Germinal center (tissue), 1 donor: ENCODE measurements at places on chromosomes 11 and 22.

- no peak for DNase-seq
Observed at GRCh38 chr11:13896981-13897353, 65.6 kb upstream of the SPON1 start.

DNA sequence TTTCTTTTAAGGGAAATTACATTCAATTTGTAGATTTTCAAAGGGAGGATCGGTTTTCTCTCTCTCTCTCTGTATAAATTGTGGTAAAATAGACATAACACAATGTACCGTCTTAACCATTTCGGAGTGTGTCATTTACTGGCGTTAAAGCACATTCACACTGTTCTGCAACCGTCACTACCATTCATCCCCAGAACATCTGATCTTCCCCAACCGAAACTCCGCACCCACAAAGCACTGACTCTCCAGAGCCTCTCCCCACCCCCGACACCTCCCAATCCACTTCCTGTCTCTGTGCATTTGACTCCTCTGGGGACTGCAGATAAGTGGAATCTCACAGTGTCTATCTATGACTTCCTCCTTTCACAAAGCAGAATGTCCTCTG is 15.9 kb upstream of the GRAMD4 start:
- no peak for DNase-seq

DNA sequence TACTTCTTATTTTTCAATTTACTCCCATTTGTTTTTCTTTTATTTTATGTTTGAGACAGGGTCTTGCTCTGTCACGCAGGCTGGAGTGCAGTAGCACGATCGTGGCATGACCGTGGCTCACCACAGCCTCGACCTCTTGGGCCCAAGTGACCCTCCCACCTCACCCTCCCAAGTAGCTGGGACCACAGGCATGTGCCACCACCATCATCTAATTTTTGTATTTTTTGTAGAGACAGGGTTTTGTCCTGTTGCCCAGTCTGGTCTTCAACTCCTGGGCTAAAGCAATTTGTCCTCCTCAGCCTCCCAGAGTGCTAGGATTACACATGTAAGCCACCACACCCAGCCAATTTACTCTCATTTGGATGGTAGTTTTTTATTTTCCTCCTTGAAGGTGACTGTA is 679.3 kb upstream of the CCDC179 start:
- DNase-seq, result no peak

GRCh38 chr22:23754980-23755636 is 883 bp upstream of the VPREB3 start:
- DNase-seq, result peak; percentile 35

DNA sequence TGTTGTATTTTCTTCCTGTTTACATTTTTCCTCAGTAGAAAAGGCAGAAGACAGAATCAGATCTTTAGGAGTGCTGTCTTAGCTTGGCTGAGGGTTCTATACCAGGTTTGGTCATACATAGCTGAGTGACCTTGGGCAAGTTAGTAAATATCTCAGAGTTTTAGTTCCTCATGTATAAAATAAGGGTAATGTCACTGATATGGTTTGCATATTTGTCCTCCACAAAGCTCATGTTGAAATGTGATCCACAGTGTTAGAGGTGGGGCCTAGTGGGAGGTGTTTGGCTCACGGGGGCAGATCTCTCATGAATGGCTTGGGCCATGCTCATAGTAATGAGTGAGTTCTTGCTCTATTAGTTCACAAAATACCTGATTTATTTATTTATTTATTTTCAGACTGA is 7.5 kb upstream of the HTR3A start:
- DNase-seq, result peak; percentile 57

DNA sequence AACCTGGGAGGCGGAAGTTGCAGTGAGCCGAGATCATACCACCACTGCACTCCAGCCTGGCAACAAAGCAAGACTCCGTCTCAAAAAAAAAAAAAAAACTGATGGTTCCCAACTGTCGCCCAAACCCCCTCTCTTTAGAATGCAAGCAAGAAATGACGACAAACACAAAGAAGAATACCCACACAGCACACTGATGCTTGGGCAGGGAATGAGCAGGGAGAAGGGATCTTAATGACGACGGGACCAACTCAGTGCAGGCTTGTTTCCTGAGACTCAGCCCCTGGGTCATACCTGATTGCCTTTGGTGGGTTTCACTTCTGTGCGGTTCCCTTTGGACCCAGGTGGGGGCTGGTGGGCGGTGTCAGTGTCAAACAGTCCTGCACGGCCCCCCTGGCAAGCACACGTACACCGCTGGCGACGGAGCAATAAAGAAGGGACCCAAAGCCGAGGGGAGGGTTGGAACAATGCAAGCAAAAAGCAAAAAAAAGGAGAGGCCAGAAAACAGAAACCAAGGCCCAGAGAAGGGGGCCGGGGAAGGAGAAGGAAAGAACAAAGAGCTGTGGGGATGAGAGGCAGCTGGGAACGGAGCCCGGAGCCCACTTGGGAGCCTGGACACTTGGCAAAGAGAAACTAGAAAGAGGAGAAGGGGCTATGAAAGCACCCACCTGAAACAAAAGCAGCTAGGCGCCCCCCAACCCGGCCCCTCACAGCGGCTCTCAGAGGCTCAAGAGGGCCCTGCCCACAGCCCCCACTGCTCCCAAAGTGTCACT is 99.6 kb downstream of the CELSR1 start:
- DNase-seq, result no peak

GRCh38 chr11:20192641-20193040 is 32.4 kb upstream of the DBX1 start:
- DNase-seq, result no peak

DNA sequence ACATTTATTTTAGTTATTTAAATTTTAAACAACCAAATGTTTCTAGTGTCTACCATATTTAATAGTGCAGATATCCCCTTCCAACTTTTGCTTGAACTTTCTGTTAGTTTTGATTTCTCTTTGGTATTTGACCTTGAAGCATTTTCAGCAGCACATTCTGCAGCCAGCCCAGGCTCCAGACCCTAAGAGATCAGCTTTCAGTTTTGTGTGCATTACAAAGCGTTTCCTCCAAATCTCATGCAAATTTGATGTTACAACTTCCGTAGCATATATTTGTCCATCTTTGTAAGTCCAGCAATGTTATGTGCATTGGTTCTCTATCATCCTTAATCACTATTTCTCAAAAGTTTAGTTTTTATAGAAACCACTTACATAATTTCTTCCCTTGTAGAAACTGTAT is 14.6 kb upstream of the SERGEF start:
- no peak for DNase-seq

GRCh38 chr11:75262436-75262835 is 21.9 kb downstream of the TPBGL start:
- DNase-seq, result no peak

GRCh38 chr11:60377401-60378136 is 763 bp upstream of the MS4A7 start:
- DNase-seq, result peak; percentile 76

- no peak for DNase-seq
Observed at GRCh38 chr11:90700789-90701439, 478.1 kb upstream of the CHORDC1 start.

DNA sequence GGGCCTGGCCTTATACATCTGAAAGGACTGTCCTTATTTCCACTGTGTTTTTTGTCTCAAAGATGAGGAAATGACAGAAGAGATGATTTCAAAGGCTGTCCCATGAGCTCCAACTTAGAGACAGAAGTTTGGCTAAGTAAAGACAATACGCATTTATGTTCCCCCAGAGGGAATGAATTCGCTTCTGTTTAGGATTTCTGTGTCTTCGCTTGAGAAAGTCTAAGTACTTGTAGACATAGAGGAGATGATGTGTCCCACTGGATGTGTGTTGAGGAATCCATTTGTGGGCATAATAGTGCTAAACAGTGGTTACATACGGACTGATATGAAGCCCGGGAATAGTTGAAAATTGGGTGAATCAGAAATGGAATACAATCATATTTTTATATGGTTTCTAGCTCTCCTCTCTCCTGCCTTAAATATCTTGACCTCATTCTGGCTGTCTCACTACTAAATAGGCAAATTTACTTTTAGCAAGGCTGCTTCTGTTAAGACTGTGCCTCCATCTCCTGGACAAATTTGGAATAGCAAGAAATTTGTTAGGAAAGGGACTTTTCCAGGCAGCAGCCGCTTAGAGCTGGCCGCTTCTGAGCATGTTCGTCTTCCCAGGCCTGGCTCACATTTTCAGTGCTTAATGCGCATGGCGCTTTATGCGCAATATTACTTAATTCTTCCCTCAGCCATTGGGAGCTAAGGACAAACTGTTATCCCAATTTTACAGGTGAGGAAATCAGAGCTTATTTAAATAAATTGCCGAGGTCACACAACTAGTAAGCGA is 1.9 kb upstream of the PEX26 start:
- peak; percentile 64 for DNase-seq

GRCh38 chr11:82462608-82463242 is 270.9 kb downstream of the FAM181B start:
- DNase-seq, result no peak

- DNase-seq, result no peak
Observed at GRCh38 chr22:37654563-37655251, 3.8 kb upstream of the PDXP start.

GRCh38 chr11:94148189-94148588 is 19.5 kb downstream of the PANX1 start:
- no peak for DNase-seq

DNA sequence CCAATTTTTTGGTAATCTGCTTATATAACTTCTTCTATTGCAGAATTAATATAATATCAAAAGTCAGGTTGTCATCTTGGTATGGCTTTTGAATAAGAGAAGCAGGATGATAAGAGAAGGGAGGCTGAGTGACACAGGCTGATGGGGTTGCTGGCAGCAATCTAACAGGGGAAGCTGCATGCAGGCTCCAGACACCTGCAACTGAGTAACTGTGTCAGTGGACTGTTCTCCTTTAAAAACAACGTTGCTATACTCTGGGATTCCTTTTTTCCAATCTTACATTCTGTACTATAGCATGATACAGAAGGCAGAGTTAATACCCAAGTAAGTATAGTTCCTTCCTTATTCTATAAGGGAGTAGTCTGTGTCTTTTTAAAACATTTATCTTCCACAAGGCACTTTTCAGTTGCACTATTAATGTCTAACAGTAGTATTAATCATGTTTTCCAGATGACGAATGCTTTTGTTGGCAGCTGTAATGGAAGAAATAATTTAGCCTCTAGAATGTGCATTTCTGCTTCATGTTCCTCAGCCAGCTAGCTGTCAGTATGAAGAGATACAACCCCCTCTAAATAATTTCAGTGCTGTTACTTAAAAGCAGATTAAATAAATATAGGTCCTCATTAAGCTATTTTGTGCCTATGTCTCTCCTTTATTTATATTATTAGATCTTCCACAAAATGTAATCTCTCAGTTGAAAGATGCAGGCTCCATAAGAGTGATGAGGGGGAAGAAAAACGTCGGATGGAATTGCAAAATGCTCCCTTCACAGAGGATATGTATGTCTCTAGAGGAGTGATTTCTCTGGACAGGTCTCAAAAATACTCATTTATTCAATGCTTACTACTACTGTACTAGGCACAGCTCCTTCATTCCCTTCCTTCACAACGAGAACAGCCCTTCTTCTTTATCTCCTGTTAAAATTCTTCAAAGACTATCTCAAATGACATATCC is 50.8 kb downstream of the ATG16L2 start:
- DNase-seq, result no peak

DNA sequence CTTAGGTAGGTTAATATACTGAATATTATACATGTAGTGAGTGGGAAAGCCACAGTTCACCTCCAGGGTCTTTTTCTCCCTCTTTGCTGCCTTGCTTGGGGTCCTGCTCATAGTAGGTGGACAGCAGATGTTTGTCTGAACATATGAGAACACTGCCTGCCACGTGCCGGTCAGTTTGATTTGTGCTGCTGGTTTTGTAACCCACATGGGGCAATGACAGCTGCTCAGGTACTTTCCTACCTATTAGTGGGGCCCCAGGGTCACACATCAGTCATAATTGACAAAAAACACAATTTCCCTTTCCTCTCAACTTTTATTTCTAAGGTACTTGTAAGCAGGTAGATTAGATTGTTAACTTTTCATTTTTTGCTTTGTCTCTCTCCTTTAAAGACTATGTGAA is 43.8 kb downstream of the BMAL1 start:
- no peak for DNase-seq

- DNase-seq, result peak; percentile 59
Observed at GRCh38 chr22:31556627-31557203, 60.4 kb downstream of the SFI1 start.

GRCh38 chr11:9823887-9824385 is 160.1 kb downstream of the SWAP70 start:
- no peak for DNase-seq

- no peak for DNase-seq
Observed at GRCh38 chr22:47042861-47043496, 280.5 kb downstream of the TBC1D22A start.

DNA sequence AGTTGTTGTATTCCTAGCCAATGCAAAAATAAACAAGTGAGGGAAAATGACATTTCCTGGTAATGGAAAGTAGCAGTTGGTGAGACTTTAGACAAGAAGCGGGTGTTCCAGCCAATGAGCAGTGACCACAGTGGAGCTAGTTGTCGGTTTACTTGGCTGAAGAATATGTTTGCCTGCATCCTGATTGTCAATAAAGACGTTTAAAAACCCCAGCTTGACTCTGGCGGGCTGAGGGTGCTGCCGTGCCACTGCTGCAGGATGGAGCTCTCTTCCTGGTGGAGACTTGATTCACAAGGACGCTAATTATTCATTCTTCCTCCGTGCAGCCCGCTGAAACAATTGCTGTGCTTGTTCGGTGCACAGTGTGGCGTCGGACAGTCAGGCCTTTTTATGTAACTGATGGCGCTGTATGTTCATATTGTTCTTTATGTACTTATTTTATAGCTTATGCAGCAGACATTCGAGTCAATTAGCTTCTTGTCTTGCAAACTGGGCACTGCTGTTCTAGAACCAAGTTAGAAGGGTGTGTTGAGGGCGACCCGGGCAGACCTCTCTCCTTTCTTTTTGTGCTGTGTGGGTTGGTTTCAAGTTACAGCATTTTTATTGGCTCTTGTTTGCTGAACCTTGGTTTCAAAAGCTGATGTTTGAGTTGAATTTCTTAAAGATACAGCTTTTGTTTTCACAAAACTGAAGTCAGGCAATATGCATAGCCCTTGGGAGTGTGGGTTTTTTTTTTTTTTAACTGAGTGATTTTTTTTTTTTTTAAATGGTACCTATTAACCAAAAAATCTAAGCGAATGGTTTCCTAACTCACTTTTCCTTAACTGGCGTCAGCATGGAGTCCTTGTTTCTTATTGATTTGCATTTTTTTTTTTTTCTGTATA is 153.9 kb downstream of the TEAD1 start:
- no peak for DNase-seq

- DNase-seq, result no peak
Observed at GRCh38 chr22:39209756-39210155, 35.0 kb downstream of the PDGFB start.

DNA sequence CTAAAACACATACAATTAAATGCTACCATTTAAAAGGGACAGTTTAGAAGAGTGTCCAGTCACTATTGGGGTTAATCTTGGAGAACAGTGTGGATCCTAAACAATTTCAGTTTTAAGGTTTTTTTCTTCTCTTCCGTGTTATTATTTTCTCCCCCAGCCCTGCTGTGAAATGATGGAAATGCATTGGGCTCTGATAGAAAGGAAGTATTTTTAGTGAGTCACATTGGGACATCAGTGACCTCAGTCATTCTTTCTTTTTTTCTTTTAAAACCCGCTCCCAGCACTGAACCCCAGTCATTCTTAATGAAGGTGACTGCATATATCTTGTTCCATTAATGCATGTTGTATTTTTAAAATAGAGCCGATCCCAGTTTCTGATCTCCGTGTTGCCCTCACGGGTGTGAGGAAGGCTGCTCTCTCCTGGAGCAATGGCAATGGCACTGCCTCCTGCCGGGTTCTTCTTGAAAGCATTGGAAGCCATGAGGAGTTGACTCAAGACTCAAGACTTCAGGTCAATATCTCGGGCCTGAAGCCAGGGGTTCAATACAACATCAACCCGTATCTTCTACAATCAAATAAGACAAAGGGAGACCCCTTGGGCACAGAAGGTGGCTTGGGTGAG is 93.2 kb upstream of the OR4B1 start:
- no peak for DNase-seq
